ENCODE measurements at places on chromosomes 16 and 17.

- peak; percentile 74 for DNase-seq
Measured at GRCh38 chr16:88437367-88437964, 15.6 kb upstream of the ZFPM1 start.

DNA sequence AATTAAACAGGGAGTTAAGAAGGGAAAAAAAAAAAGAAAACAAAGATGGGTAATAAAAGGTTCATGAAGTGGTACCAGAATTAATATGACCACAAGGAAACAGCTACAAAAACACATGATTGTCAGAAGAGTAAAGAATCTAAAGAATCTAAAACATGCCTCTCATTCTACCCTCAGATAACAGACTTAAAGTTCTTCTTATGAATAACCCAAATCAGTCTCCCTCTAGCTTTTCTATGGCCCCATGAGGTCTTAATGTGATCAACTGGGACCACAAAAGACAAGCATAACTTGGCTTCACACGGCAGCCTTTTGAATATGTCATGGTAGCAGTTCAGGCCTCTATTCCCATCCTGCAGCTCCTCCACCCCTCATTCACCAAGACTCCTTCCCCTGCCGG, 6.9 kb downstream of the MYH10 start:
- no peak for DNase-seq

DNA sequence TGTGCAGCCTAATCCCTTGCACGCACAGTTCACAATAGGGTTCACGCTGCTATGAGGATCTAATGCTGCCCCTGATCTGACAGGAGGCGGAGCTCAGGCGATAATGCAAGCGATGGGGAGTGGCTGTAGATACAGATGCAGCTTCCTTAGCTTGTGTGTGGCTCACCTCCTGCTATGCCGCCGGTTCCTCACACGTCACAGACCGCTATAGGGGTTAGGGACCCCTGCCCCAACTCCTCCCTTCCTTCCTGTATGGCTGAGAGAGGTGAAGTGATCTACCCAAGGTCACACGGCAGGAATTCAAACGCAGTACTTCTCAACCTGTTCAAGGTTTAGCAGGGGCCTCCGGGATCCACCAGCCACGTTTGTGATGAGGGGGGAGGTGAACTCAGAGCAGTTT, 13.4 kb upstream of the PLLP start:
- DNase-seq: no peak

- DNase-seq: no peak
Measured at GRCh38 chr17:74935585-74936469, at the start of gene OTOP3. Gene OTOP3 (plus strand): TSS chr17:74935898. CDS start chr17:74935922, 24 bp downstream.

DNA sequence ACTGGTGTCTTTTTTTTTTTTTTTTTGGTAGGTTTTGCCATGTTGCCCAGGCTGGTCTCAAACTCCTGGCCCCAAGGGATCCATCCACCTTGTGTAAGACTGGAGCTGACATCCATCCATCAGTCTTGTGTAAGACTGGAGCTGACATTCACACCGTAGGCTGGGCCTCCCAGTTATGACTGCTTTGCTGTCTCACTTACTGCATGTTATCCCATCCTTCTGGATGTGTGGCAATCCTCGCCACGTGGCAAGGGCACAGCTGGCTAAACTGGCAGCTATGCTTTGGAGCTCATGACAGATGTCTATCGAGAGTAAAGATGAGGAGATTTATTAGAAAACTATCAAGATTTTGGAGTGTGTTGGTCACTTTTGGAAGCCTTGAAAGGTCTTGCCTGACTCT, 115.1 kb downstream of the ABCA8 start:
- DNase-seq: no peak

DNA sequence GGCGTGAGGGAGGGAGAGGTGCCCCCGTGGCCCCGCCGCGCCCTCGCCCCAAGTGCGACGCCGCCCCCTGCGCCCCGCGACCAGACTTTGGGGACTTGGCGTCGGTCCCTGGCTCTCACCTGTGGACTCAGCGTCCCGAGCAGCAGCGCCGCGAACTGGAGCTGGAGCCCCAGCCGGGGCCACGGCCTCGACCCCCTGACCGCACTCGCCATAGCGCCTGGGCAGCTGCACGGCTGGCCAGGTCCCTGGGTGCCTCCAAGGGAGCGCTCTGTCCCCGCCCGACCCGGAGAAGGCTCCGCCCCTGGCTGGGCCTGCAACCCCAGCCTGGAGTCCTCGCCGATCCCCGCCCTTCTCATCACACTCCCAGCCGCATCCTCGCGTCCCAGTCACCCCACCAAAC, at the start of gene ERN2:
Gene ERN2 (minus strand): TSS at position 247 of the 400 bp plus-strand sequence. CDS start 35 bp downstream, at position 212.
- DNase-seq: peak; percentile 66

- DNase-seq: no peak
Measured at GRCh38 chr16:79716645-79717332, 116.3 kb upstream of the MAF start.

- no peak for DNase-seq
Measured at GRCh38 chr16:87422106-87422505, 30.0 kb downstream of the MAP1LC3B start.

DNA sequence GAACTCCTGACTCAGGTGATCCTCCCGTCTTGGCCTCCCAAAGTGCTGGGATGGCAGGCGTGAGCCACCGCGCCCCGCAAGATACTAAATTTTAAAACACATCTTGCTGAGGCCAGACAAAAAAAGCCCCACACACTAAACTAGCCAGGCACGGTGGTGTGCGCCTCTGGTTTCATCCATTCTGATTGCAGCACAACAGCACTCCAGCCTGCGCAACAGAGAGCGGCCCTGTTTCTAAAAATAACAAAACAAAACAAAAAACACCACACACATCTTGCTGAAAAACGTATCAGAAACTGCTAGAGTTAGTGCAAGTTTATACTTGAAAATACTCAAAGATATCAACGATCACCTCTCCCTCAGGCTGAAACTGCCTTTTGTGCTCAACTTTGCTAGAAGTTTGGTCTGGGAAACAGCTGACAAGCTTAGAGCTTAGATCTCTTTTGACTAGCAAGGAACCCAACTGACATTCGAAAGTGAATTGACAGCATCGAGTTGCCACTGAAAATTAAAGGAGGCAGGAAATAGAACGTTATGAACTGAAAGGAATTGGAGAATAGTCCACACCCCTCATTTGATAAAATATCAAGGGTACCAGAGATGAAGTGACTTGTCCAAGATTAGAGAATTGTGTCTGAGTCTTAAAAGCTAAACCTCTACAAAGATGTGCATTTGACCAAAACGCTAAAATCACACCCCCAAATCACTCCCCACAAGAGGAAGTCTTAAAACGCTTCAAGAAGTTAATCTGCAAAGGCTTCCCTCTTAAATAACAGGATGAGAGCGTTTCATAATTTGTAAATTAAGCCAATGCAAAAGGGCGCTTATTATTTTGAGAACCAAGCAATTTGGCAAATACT, 908 bp downstream of the COG4 start:
- no peak for DNase-seq

DNA sequence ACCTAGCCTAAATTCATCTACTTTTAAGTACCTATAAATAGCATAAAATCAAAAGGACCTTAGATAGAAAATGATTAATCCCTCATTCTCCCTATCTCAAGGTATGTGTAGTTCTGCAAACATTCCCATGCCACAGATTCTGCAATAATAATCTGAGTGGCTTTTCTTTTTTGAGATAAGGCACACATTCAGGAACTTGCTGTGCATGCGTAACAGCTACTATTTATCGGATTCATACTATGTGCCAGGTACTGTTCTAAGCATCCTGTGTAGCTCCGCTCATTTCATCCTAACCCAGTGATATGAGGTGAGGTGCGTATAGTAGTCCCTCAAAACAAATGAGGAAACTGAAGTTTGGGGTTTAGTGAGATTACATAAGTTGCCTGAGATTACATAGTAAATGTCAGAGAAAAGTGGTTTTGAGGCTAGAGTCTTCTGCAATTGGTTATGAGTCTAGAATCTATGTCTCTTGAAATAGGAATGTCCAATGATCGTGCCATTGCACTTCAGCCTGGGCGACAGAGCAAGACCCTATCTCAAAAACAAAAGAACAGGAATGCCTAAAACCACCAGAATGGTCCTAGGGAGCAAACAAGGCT, 2.0 kb upstream of the ZNF263 start:
- DNase-seq: no peak

DNA sequence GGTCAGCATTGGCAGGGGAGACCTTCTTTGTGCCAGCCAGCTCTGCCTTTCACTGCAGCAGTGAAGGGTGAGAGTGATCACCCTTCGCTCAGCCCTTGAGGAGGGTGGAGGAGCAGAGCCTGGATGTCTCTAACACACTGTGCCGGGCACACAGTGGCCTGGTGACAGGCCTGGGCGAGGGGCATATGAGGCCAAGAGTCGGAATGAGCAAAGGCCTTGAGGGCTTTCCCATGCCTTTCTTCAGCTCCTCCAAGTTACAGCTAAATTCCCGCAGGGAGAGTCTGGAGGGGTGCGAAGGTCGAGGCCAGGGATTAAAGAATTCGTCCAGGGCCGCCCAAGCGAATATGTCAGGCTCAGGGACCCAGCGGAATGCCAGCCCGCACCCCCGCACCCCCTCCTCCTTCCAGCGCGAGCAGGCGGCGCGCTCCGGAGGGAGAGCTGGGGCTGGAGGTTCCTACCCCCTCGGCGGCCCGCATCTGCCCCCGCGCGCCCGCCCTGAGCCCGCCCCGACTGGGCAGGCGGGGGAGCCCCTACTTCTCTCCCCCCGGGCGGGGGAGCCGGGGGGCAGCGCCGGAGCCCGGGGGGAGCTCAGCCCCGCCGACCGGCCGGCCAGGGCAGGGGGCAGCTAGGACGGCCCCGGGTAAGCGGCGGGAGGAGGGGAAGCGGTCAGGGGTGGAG, at the start of gene RASL10B:
Gene RASL10B (plus strand): TSS at position 401 of the 678 bp plus-strand sequence. CDS start 3,546 bp downstream, outside the sequence.
- DNase-seq: peak; percentile 61

GRCh38 chr16:50273888-50274325, 7.6 kb downstream of the ADCY7 start:
- peak; percentile 81 for DNase-seq

DNA sequence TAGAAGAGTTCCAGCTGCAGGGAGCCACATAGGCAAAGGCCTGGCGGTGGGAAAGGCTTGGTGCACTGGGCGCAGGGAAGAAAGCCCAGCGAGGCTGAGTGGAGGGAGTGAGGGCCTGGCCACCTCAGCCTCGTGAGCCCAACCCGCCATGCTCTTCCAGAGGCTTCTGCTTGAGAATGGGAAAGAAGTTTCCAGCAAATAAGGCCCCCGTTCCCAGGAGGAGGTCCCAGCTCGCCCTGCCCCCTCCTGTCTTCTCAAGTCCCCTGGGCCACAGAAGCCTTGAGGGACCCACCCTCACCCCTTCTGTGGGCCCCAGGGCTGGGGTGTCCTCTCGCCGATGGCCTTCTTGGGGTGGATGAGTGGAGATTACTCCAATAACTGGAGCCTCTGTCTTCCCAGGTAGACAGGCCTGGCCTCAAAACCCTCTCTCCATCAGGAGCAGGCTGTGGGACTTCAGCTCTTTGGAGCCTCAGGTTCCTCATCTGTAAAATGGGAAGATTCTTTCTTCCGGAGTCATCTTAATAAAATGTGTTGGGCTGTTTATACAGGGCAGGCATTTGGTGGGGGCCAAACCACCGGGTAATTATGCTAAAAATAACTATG, 933 bp upstream of the SNN start:
- no peak for DNase-seq
